ENCODE measurements at places on chromosomes 3 and 15.

DNA sequence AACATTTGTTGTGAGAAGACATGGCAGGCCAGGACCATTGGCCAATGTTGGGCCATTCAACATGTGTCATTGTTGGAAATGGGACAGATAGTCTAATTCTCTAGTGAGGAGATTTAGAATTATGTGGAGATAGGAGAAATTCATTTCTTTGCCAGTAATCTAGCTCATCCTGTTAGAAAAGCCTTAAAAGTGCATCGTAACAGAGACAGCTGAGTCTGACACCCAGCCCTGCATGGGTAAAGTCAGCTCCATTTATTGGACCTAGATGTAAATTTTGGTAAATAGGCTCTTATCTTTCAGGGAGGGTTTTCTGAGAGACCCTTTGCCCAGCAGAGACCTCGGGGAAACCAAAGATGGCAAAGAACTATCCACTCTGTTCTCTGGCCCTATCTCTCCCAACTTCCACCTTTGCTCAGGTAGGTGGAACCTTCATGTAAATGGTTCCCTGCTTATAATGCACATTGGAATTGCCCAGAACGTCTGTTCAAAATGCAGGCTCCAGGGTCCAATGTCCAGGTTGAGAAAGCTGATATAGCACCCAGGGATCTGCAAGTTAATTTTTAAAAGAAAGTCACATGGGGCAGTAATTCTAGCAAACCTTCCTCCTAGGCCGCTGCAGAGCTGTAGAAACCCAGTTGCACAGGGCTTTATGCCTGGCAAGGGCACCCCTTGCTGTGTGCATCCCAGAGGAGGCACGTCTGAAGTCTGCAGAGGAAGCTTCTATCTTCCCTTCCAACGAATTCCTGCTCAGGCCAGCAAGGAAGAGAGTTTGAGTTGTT, 365.9 kb upstream of the PROK2 start:
- DNase-seq: no peak

- no peak for DNase-seq
Measured at GRCh38 chr15:33846142-33846541, 122.2 kb upstream of the CHRM5 start.

DNA sequence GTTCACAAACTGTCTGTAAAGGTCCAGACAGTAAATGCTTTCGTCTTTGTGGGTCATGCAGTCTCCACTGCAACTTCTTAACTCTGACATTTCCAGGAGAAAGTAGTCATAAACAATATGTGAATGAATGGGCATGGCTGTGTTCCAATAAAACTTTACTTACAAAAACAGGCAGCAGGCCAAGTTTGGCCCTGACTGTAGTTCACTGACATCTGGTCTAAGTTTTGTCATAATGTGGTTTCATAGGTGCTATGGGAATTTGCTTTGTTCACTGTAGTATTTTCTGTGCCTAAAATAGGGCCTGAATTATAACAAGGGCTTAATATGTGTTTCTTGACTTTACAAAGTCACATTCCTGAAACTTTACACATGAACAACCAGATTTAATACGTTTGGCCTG, 186.0 kb upstream of the KBTBD8 start:
- no peak for DNase-seq

- no peak for DNase-seq
Measured at GRCh38 chr3:11248596-11248995, 23.6 kb upstream of the ATG7 start.

GRCh38 chr15:39682366-39682765, 100.3 kb downstream of the FSIP1 start:
- no peak for DNase-seq

GRCh38 chr3:82676356-82677026, 915.0 kb upstream of the GBE1 start:
- DNase-seq: no peak

DNA sequence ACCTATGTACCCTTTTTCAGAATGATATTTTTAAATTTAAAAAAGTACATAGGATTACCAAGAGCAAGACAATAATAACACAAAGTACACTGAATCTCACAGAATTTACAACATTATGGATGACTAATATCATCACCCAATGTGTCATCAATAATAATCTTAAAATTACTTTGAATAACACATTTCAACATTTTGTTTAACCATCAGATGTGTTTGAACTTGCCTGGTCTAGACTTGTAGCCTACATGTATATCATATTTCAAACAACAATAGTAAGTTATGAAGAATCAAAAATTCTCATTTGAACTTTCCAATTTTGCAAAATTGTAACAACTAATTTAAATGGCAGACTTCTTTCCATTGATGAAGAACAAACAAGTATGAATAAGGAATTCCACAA, 15.1 kb downstream of the LRRC3B start:
- DNase-seq: no peak

DNA sequence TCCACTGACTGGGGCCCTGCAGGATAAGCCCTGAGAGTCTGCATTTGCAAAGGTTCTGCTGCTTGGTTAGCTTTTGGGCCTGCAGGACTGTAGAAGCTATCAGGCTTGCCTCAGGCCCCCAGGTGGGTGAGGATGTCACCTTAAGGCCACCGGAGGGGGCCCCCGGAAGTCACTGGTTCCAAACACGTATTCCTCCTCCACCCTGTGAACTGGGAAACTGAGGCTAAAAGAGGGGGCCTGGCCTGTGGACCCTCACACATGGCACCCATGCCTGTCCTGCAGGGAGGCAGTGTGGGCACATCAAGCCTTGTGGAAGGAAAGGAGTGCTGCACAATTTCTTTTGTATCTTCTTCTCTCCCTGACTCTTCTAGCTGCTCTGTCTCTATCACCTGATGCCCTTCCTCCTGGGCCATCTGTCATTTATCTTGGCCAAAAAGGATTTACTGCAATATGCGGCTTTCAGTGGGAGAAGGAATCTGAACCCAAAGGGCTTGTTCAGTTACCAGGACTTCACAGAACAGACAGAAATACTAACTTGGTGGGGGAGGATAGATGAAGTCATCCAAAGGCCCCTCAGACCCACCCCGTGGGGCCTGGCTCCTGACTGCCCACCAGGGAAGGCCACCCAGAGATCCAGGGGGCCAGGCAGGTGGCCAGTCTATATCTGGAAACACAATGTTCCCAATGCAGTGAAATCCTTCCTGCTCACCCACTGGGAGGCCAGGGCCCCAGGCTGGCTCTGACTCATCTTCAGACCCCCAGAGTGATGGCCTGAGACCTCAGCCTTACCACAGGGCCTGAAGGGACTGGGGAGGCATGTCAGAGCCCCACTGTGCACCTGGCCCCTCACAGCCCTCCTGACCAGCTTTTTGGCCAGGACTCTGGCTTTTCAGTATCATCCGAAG, 18.3 kb downstream of the UBAP1L start:
- no peak for DNase-seq

GRCh38 chr3:128787256-128788253, 61.6 kb downstream of the RAB7A start:
- DNase-seq: peak; percentile 47

DNA sequence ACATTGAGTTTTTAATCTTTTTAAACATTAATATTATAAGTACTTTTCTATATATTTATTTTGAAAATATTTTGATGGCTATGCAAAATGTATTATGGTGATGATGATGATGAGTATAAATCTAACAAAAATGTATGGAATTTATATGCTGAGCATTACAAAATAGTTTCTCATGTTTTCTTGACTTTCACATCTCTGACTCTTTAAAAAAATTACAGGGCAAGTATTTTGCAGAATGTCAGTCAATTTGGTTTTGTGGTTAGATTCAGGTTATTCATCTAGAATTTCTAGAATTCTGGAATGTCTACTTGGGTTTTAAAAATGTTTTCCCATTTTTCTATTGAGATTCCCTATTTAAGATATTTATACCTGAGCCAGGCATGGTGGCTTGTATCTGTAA, 41.7 kb upstream of the ANP32A start:
- no peak for DNase-seq

- DNase-seq: no peak
Measured at GRCh38 chr15:99209326-99209725, 40.1 kb downstream of the TTC23 start.

GRCh38 chr3:45841420-45841756, 531 bp downstream of the LZTFL1 start:
- DNase-seq: no peak

DNA sequence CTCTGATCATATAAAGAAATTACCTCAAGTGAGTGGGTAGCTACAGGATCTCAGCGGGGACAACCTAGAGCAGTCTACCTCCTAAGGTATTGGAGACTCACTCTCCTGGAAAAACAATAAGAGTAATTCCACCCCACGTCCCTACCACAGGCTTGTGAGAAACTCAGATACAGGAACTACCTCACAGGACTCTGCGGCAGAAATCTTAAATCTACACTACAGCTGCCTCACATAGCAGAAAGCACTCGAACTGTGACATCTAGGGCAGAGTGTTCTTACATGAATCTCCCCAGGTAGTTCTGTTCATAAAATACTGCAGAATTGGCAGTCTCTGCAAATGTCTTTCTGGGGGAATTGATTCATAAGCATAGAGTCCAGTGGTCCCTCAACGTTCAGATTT, 382.9 kb upstream of the IL12A start:
- DNase-seq: no peak

- no peak for DNase-seq
Measured at GRCh38 chr3:152084441-152085158, 184.1 kb upstream of the MBNL1 start.

- no peak for DNase-seq
Measured at GRCh38 chr3:55630280-55630920, 143.3 kb upstream of the WNT5A start.

- DNase-seq: no peak
Measured at GRCh38 chr3:180142041-180142440, 105.3 kb upstream of the PEX5L start.

DNA sequence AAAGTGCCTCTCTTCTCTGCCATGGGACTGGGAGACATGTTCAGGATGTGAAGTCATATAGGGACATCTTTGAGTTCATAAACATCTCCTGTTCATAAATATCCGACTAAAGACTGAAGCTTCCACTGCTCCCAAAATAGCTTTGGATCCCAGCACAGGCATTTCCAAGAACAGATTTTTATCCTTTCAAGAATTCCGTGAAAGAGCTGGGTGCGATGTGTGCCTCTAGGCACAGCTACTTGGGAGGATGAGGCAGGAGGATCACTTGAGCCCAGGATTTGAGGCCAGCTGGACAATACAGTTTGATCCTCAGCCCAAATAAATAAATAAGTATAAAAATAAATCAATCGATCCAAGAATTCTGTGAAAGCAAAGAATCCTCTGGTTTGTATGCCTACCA, 6.7 kb upstream of the ISLR2 start:
- DNase-seq: no peak

DNA sequence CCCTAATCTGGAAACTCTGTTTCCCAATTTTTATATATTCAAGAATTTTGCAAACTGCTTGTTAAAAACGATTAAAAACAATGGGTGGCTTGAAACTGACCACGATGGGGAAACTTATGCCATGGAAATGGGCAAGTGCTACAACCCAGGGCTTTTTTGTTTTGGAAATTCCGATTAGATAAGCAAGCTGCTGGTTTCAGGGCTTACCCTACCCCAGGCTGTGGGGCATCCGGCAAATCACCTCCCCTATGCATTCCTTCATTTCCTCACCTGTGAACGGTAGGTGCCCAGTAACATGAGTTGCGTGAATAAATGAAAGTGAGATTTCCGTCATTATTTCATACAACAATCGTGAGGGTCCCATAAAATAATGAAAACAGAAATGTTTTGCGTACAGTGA, 34.3 kb downstream of the ST6GAL1 start:
- DNase-seq: no peak

DNA sequence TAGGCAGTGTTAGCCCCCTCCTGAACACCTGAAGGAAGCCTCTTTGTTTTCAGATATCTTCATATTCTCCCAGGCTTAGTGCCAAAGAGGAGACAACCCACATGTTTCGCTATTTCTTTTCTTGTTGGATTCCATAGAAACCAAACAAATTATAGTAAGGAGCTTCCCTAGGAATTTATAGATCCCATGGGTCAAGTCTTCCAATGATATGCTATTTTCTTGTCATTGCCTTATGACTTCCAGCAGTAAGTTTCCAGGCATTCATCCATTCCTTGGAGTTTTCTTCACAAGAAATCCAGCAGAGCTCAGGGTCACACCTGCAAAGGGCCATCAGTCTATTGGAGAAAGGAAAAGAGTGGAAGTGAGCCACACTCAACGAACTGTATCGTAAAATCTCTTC, 9.9 kb upstream of the KCNMB2 start:
- DNase-seq: no peak

DNA sequence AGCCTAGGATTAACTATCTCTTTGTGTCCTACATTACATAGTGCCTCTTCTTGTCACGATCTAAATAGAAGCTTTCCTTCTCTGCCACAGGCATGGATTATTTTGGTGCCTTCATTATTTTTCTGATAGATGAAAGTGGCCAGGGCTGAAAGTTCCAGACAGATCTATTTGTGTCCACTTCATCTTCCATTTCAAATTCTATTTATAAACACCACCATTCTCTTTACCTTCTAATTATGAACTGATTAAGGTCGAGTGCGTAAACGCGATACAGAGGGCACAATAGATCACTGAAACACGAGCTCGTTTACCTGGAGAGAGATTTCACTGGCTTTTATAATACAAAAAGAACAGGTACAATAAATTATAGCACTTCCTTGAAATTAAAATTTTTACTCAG, 105.0 kb downstream of the EDEM1 start:
- no peak for DNase-seq

DNA sequence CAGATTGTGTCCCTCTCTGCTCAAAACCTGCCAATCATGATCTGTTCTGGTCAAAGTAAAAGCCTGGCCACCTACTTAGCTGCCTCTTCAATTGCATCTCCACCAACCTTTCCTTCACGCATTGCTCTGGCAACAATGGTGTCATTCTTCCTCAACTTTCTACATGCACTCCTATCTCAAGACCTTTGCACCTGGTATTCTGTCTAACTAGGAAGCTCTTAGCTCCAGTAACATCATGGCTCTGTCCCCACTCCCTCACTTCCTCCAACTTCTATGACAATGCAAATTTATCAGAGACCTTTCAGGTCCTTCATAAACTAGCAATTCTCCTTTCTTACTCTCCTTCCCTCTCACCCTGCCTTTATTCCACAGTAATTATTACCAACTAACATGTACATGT, 267.4 kb upstream of the ARL6 start:
- DNase-seq: no peak

DNA sequence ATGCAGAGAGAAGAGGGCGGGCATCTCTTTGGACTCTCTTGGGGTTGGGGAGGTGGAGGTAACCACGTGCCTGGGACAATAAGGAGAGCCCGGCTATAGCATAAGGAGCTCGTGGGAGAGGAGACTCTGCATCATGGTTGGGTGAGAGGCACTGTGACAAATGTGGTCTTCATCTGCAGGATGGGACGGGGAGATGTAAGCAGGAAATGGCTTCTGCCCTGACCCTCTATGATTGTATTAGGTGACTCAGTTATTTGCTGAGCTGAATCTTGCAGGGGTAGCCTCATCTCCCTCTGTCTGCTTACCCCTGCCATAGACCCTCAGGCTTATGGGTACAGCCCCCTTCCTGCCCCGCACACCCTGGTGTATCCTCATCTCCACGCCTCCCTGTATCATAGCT, 48.7 kb downstream of the CORO2B start:
- no peak for DNase-seq

GRCh38 chr3:71547249-71548198, 36.0 kb downstream of the FOXP1 start:
- DNase-seq: no peak

- no peak for DNase-seq
Measured at GRCh38 chr3:137963463-137963862, 46.5 kb upstream of the CLDN18 start.
